AG20443 (cell line): ENCODE measurements at places on chromosomes 3 and 15.

- no peak for DNase-seq
These were observed 254.1 kb downstream of the UACA start for GRCh38 chr15:70509282-70509662.

GRCh38 chr3:4859788-4860187, 119.4 kb upstream of the BHLHE40 start:
- no peak for DNase-seq

GRCh38 chr3:4776980-4777581, 202.2 kb upstream of the BHLHE40 start:
- DNase-seq: peak; percentile 49

GRCh38 chr3:9898467-9899241, 4.0 kb upstream of the IL17RE start:
- DNase-seq: no peak

- no peak for DNase-seq
These were observed 475.2 kb upstream of the FRG2C start for GRCh38 chr3:75188962-75189361.

DNA sequence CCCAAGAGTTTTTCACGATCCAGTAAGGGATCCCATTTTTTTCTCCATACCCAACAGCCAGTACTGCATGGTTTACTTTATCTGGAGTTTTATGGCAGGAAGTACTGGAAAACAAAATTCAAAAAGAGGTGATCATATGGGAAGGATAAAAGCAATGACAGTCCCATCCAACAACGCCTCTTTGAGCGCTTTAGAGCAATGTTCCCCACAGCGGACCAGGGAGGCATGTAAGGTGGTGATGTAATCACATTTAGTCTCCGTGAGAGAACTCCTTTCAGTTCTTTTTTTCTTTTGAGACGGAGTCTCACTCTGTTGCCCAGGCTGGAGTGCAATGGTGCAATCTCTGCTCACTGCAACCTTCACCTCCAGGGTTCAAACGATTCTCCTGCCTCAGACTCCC, 21.8 kb downstream of the CTSH start:
- DNase-seq: no peak

GRCh38 chr15:43913026-43913780, 86.4 kb downstream of the WDR76 start:
- peak; percentile 86 for DNase-seq

- no peak for DNase-seq
These were observed 182.3 kb downstream of the EBLN2 start for GRCh38 chr3:73243740-73244139.

- peak; percentile 30 for DNase-seq
These were observed 104.3 kb downstream of the MCTP2 start for GRCh38 chr15:94335616-94336015.
